ENCODE measurements at places on chromosomes 11 and 22. TPM values are rescaled to one million over a fixed set of nuclear protein-coding genes. Genes with fewer than 3 reads are reported as not detected.

Gene JAML
- polyA plus RNA-seq: 2.6 TPM

Gene TBX10
- 0.22 TPM for polyA plus RNA-seq

Gene ISX
- polyA plus RNA-seq: 0.19 TPM

Gene PARVA
- 120 TPM for polyA plus RNA-seq

Gene NAALAD2
- polyA plus RNA-seq: 22.7 TPM

Gene TSPO
- polyA plus RNA-seq: 36.2 TPM

Gene KCNJ1
- polyA plus RNA-seq: 86.3 TPM

Gene GPHA2
- 1.9 TPM for polyA plus RNA-seq

DNA sequence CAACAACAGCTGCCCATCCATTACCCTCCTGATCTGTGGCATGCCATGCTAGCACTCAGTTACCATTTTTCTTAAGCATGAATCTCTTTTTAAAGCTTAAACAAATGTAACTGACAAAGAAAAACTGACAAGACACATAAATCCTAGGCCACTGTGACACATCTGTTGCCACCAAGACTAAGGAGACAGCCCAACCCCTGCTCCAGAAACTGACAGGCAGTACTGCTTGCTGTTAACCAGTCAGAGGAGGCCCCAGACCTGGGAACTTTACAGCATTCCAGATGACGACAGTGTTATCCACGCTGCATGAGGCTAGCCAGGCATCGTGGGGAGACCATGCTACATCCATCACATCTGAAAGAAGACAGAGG, 33.8 kb downstream of the HIRA start:
- no peak for DNase-seq

DNA sequence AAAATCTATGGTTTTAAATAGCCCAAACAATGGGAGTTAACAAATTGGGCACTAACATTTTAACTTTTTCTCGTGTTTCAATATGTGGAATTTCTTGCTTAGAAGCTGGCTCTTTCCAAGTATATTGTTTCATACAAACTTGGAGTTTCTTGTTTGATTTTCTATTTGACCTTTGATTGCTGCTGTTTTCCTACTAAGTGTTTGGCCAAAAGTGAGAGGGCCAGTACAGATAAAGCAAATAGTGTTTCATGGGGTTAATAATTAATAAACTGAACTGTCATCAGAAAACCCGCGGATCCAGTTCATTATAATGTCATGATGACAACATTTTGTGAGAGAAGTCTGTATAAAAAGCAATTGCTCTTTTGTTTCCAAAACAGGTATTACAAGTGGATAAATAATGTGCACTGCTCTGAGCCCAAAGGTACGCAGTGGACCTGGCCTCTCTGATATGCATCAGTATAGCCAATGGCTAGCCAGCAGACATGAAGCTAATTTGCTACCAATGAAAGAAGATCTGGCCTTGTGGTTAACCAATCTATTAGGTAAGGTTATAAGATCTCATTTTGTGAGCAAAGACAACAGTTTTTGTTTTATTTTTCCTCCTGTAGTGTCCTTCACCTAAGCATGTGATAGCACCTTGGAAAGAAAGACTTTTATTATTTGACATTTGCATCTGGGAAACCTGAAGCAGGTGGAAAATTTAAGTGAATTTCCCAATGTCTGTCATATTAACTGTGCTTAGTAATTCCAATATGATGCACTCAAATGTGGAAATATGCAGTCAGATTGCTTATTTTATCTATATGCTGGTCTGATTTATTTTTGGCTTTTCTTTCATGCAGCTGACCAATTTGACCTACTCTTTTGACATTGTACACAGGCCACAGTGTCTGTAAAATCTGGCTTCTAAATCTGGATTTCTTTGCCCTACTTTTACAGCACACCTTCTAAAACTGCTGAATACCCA, 8.3 kb downstream of the GAS2 start:
- DNase-seq: no peak

DNA sequence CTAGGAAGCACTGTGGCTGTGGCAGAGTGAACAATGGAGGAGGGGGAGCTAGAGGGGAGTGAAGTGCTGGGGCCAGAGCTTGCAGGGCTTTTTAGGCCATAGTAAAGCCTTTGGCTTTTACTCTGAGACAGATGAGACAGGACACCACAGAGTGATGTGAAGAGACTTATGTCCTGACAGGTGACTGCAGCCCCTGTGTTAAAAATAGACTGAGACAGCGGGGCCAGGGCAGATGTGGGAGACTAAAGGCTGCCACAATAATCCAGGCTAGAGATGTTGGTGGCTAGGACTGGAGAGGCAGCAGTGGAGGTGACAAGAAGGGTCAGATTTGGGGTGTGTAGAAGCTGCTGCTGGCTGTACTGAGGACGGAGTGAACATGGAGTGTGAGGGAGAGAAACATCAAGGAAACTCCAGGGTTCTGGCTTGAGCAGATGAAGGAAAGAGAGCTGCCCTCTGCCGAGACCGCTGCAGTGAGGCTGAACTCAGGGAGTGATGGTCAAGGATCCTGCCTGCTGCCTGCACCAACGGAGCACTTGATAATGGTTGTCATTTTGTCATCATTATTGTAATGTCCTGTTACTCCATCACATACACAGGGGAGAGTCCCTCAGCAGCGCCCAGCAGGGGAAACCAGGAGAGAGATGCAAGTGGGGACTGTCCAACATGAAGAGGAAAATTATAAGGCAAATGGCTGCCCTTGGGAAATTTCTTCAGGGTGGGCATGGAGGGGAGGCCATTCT, 27.4 kb downstream of the SLC43A1 start:
- no peak for DNase-seq

DNA sequence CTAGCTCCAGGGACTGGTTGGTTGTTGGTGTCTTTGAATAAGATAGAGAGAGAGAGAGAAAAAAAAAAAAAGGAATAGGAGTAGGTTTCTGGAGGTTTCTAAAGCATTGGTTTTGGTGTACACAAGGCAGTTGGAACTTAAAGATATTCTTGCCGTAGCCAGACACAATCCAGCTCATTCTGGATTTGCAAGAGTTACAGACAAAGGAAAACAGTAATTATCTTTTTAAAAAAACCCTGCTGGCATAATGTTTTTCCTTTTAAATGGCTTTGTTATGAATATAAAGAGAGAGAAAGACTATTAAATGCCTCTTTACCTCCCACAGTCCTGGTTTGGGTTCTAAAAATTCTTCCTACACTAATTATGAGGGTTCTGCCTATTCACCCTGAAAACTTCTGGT, 120.4 kb upstream of the RAG2 start:
- DNase-seq: no peak

GRCh38 chr22:46739094-46739870, 1.2 kb upstream of the CERK start:
- DNase-seq: no peak

- no peak for DNase-seq
Observed at GRCh38 chr11:45885921-45886721, 670 bp downstream of the MAPK8IP1 start.

GRCh38 chr11:130582981-130583380, 134.5 kb downstream of the ADAMTS15 start:
- no peak for DNase-seq

GRCh38 chr11:82733444-82734119, at the start of gene FAM181B:
Gene FAM181B (minus strand): TSS chr11:82733864. CDS start chr11:82733729, 135 bp downstream.
- DNase-seq: peak; percentile 75

Measured in left renal cortex interstitium (tissue), 4 donors.